ENCODE measurements at places on chromosomes 2 and 18. TPM values are rescaled to one million over a fixed set of nuclear protein-coding genes. Genes with fewer than 3 reads are reported as not detected.

- DNase-seq = peak; percentile 66
Measured at GRCh38 chr2:176652300-176653182, 383.3 kb downstream of the MTX2 start.

- DNase-seq = no peak
Measured at GRCh38 chr18:74290794-74291471, 830 bp downstream of the CYB5A start.

- no peak for DNase-seq
Measured at GRCh38 chr2:101698844-101699754, 1.6 kb downstream of the MAP4K4 start.

- DNase-seq = no peak
Measured at GRCh38 chr18:59921384-59921891, 21.6 kb downstream of the PMAIP1 start.

DNA sequence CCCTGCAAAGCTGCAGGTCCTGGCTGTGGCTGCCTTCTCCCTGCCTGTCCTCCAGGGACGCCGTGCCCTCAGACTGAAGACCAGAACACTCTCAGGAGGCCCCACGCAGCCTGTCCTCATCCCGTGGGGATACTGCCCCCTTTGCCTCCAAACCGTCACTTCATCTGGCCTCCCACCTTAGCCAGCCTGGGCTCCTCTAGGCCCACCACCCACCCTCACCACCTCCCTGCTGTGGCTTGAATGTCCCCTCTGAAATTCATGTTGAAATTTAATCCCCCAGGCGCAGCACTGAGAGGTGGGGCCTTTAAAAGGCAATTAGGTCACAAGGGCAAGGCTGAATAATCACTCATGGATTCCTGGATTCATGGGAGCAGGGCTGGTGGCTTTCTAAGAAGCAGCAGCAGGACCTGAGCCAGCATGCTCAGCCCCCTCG is 198.2 kb downstream of the SEPTIN10 start:
- DNase-seq = no peak

Gene DNAJC5G
- 0.43 TPM for polyA plus RNA-seq

Gene TEX44
- polyA plus RNA-seq = not detected

Gene MDH1
- polyA plus RNA-seq = 283 TPM

Measured in K562 (cell line).